Fibroblast of skin of right quadriceps (primary cell): ENCODE measurements at places on chromosomes 12 and 14.
A peak's percentile ranks its signal among the peaks of the same experiment; 100 is the strongest.

- DNase-seq, result no peak
Observed at GRCh38 chr14:29045237-29045636, 278.6 kb downstream of the FOXG1 start.

GRCh38 chr12:113173081-113173698 lies 12.1 kb downstream of the DDX54 start:
- no peak for DNase-seq

DNA sequence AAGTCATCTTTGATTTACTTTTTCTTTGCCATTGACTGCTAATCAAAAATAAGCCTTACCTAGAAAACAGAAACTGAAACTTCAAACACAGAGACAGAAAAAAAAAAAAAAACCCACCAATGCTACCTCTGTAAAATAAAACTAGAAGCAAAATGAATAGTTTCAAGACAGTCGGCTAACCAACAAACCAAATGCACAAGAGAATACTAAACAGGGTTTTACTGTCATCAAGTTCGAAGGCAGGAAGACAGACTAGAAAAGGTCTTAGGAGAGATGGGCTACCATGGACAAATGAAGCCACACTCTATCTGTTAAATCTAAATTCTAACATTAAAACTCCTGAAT lies 59.5 kb downstream of the SEL1L start:
- DNase-seq, result no peak

GRCh38 chr14:35317820-35318219 lies 25.6 kb downstream of the PSMA6 start:
- DNase-seq, result no peak

DNA sequence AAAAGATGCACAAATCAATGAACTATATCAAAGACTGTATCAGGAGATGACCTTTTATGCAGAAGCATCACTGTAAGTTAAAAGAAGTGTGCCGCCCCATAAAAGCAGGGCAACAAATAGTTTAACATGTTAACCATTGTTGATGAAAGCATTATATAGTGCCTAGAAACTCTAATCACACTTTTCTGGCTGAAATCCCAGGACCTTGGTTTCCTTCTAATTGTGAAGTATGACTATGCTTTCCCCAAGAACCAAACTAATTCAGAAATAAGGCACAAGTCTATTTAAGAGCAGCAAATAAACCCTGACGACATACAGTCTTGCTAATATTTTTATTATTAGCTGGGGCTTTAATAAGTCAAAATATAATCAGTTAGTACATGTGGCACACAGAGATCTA lies 21.7 kb downstream of the RACGAP1 start:
- peak; percentile 37 for DNase-seq

DNA sequence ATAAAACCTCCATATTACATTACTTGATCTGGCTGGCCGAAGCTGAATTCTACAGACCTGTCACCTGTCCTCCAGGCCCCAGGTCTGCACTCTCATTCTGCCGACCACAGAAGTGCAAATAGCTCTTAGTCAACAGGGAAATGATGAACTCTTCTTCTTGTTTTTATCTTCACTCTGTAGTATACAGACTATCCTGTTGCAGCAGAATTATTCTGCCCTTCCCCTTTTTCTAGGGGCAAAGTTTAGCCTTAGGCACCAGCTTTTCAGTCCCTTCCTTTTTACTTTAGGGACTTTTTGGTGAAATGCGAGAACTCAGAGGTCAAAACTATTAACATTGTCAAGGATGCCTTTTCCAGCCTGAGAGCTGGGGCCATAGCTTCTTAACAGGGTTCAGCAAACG lies 229.6 kb upstream of the EGLN3 start:
- no peak for DNase-seq

GRCh38 chr14:20530771-20531571 lies 25.6 kb downstream of the RNASE10 start:
- DNase-seq, result peak; percentile 60

- no peak for DNase-seq
Observed at GRCh38 chr12:25459541-25459951, 93.5 kb downstream of the LMNTD1 start.

- DNase-seq, result no peak
Observed at GRCh38 chr12:117059156-117059555, 40.1 kb downstream of the TESC start.

DNA sequence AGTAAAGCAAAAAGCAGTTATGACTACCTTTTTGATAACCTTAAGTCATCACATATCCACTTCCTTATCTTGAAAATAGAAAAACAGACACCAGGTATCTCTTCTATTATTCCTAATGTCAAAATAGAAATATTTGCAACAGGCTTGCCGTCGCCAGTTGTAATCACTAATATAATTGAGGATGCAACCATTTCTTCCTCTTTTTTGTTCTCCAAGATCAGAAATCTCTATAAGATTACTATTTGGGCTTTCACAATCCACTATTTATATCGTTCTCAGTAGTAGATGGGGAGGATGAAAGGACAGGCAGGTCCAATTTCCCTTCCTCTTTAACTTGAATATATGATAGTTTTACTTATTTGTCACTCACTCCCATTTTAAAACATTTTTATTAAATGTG lies 130.2 kb upstream of the HMGA2 start:
- no peak for DNase-seq

GRCh38 chr12:47768323-47768811 lies 4.7 kb upstream of the SLC48A1 start:
- DNase-seq, result peak; percentile 68

DNA sequence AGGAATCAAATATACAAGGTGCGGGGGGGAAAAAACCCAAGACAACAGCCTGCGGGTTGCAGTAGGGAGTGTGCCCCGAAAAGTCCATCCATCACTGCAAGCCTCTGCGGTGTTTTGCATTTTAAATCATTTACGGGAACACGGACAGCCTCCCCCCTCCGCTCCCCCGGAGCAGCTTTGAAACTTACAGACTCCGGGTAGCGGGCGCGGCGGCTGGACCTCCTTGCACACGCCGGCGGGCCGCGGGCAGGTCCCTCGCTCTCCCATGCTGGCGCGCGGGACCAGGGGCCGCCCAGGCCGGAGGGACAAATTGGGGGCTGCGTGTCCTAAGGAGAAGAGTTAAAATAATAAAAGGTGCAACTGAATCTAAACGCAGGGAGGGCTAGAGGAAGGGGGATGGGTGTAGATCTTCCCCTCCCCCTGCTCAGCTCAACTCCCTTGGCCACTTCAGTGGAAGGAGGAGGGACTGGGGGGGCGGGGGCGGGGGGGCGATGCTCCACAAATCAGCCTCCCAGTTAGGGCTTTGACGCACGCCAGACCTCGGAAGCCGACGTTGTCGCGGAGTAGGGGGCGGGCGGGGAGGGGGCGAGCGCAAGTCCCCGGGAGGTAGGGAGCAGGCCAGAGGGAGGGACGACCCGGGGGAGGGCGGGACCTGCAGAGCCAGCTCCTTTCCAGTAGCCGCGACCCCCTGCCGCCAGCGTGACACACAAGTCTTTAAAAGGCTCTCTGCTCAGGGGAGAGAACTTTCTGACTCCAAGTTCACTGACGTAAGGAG lies at the start of gene KCNJ8:
Gene KCNJ8 (minus strand): TSS at position 349 of the 775 bp plus-strand sequence. CDS start 1,090 bp downstream, outside the sequence.
- DNase-seq, result peak; percentile 28

DNA sequence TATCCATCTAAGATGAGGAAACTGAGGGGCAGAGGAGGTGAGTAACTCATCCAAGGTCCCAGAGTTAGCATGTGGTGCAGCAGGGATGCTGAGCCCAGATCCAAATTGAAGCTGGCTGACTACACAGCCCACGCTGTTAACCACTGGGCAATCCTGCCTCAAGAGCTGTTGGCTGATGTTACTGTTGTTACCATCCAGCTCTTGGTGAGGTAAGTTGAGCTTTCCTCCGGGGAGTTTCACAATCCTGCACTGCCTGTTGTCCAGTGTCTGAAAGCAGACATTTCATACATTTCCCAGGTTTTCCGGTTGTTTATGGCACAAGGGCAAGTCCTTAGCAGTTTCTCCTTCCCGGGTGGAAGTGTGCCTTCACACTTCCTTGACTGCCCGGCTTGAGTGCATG lies 14.5 kb downstream of the CYP46A1 start:
- DNase-seq, result no peak

DNA sequence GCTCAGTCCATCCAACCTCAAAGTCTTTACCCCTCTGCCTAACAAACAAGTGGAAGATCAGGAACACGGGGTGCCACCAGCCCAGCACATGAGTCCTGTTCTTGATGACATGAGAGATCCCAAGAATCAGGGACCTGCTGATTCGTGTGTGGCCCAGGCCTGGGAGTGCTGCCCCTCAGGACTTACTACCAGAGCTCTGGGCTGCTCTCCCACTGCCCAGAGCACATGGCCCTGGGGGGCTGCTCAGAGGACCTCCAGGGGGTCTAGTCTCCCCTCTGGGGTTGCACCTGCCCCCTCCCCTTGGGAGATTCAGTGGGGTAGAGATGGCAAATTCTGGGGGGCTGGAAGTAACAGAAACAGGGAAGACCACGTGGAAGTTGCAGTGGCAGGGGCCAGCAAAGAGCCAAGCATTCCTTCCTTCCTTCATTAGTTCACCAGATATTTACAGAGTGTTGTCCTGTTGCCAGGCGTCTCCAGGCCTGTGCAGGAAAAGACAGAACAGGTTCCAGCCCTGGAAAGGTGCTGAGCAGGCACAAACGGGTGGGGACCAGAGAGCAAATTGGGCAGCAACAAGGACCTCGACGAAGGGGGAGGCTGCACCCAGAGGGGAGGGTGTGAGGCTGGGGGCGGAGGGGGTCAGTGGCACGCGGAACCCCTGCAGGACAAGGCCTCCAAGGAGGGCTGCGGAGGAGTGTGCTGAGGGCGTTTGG lies 45.1 kb upstream of the MEG3 start:
- DNase-seq, result no peak

DNA sequence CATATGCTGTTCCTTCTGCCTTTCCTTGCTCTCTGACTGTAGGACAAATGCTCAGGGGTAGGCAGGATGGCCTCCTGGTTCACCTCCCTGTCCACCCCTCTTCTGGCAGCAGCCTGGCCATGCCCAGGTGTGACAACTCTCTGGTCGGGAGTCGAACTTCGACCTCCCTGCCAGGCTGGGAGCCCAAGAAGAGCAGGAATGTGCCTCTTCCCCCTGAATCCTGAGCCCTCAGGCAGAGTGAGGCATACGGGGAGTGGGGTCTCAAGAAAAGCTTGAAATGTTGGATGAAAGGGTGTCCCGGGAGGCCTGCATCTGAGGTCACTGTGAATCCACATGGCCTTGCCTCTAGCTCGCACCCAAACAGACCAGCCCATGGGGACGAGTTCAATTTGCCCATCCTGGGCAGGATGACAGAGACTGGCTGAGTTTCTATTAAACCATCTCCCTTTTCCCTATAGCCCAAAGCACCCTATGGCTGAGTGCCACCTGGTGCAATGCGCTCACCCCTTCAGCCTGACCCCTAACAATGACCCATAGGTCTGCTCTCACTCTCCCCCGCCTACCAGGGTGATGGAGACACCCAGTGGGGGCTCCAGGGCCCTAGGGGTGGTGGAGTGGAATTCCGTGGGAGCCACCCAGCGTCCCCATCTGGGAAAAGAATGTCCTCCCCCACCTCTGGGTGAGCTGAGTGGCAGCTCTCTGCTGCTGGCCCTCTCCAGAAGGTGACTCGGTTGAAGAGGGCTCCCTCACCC lies 52.9 kb upstream of the DIO3 start:
- no peak for DNase-seq

DNA sequence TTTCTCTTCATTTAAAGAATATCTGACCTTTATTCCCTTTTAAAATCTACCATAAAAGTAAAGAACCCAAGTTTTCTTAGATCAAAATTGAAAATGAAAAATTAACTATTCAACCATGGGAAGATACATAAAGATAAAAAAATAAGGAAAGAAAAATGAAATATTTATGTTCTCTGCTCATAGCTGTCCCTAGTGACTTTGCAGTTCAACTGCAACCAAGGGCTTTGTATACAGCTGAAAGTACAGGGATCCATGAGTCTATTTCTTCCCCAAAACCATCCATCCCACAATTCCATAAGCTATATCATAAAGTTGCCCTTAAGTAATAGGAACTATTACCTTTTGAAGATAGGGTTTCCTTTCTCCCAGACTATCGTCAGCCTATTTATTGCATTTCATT lies 113.1 kb downstream of the ITPR2 start:
- DNase-seq, result no peak

DNA sequence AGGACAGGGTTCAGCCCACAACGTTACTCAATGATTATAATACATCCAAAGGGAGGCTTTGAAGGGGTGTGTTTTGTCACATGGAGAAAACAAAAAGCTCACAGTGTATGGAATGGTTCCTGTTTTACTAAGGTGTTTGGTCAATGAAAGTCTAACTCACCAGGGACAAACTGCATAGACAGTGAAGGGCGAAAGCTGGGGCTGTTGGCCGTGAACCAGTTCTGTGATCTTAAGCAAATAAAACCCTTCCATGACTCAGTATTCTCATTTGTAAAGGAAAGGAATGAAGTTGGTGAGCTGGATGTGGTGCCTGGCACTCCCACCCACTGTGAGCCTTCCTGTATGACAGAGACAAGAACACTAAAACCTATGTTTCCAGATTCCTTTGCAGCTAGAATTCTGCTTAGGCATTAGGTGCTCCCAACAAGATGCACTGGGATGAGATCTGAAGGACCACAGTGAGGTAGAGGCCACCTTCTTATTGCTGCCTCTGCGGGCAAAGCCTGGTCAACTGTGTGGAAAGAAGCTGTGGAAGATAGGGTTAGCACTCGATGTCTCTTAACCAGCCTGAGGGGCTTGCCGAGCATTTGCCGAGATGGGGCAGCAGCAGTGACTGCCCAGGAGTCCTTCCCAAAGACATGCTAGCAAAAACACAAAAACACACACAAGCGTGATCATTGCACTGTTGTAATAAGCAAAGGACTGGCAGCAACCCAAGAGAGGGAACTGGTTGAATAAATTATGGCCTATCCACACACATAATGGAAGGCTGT lies 48.5 kb downstream of the VCPKMT start:
- DNase-seq, result peak; percentile 59

- no peak for DNase-seq
Observed at GRCh38 chr12:44159216-44159615, 323.3 kb downstream of the TMEM117 start.

DNA sequence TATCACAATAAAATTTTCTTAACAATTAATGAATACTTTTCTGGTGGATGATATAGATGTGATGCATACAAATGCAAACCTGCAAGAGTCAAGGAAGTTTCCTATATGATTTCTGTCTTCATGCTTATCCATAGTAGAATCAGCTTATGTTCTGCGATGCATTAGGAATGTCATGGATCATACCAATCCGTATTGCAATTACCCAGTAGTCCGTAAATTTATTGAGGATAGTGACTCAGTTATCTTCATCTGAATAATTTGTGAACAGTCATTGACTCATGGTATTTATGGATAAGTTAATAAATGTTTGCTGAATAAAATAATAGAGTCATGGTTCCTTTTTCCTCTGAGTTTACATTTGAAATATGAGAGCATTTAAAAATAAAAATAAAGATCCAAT lies 483.4 kb downstream of the LRFN5 start:
- DNase-seq, result peak; percentile 25

GRCh38 chr14:76090616-76091391 lies 60.9 kb upstream of the GPATCH2L start:
- DNase-seq, result peak; percentile 18

- peak; percentile 58 for DNase-seq
Observed at GRCh38 chr12:6038160-6038559, 86.3 kb downstream of the VWF start.

GRCh38 chr14:66514213-66514612 lies 6.3 kb downstream of the GPHN start:
- DNase-seq, result no peak
